ENCODE measurements at places on chromosomes 3 and 15. TPM values are rescaled to one million over a fixed set of nuclear protein-coding genes. Genes with fewer than 3 reads are reported as not detected.

Gene SLCO2A1
- total RNA-seq, result not detected

Gene SERINC4
- total RNA-seq, result 0.46 TPM

Gene FGD5
- total RNA-seq, result not detected

Gene PLCB2
- 86.8 TPM for total RNA-seq

Gene VWA5B2
- total RNA-seq, result not detected

Gene SLC6A1
- not detected for total RNA-seq

Data from activated CD4-positive, alpha-beta T cell treated with anti-CD3 and anti-CD28 coated beads for 36 hours (primary cell).